ELR (cell line): ENCODE measurements at places on chromosomes 6 and 20.

- DNase-seq = no peak
Measured at GRCh38 chr6:41372832-41373626, 37.6 kb downstream of the NCR2 start.

GRCh38 chr6:167984876-167985604, 12.4 kb upstream of the KIF25 start:
- no peak for DNase-seq

DNA sequence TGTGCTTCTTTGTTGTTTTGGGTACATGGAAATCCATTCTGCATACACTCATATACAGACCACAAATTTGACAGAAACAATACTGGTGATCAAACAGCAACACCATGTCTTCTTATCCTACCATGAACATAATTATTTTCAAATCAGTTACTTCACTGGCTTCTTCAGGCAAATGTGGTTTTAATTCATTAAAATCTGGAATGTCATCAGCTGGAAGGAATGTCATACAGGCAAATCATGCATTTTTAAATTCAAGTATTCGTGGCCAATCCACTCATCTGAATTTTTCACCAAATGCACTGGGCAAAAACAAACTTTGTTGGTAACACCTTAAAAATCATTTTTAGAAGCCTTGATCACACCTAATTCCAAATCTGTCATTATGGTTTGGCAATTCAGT, 59.3 kb downstream of the KIF6 start:
- DNase-seq = no peak

DNA sequence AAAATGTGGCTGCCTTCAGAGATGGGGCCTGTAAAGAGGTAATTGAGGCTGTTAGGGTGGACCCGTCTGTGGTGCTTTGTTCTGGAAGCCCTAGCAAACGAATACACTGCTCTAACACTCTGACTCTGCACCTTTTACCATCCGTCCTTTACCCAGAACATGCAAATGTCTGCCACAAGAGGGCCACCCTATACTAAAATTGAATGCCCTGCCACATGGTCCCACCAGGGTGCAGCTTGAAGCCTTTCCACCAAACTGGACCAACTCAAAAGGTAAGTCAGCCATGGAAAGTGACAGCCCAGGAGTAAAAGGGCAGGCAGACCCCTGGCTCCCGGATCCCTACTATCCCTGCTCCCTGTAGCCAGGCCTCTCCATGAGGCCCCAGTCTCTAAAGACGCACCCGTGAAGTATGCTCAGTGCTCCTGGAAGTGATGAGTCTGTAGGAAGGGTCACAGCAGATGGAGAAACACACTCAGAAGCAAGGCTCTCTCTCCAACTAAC, 5.8 kb upstream of the BFSP1 start:
- DNase-seq = peak; percentile 83

DNA sequence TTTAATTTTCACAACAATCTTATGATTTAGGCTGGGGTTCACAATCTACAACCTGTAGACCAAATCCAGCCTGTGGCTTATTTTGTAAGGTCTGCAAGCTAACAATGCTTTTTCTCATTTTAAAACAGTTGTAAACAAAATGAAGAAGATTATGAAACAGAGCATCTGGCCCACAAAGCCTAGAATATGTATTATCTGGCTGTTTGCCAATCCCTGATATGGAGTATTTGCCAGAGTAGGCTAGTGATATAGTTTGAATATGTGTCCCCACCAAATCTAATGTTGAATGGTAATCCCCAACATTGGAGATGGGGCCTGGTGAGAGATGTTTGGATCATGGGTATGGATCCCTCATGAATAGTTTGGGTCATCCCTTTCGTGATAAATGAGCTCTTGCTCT, 201.8 kb downstream of the DHX35 start:
- DNase-seq = no peak

- DNase-seq = peak; percentile 30
Measured at GRCh38 chr20:33995053-33995831, 1.5 kb downstream of the RALY start.

DNA sequence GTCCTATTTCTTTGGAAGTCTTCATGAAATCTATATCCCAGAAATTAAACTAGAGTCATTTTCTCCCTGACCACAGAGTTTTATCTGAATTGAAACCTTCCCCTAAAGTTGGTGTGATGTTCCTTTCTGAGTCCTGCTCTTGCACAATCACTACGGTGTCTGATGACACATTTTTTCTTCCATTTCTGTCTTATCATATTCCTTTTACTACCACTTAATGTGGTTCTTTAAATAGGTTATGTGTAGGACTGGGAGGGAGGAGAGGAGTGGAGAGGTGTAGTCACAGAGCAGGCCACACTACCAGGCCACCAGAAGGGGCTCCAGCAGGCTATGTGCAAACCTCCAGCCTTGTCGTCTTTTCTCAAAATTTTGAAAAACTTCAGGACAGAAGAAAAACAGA, 39.7 kb upstream of the ATXN1 start:
- peak; percentile 31 for DNase-seq

- no peak for DNase-seq
Measured at GRCh38 chr20:18506744-18507143, 996 bp upstream of the SEC23B start.
